ENCODE measurements at places on chromosomes 12 and 14.

DNA sequence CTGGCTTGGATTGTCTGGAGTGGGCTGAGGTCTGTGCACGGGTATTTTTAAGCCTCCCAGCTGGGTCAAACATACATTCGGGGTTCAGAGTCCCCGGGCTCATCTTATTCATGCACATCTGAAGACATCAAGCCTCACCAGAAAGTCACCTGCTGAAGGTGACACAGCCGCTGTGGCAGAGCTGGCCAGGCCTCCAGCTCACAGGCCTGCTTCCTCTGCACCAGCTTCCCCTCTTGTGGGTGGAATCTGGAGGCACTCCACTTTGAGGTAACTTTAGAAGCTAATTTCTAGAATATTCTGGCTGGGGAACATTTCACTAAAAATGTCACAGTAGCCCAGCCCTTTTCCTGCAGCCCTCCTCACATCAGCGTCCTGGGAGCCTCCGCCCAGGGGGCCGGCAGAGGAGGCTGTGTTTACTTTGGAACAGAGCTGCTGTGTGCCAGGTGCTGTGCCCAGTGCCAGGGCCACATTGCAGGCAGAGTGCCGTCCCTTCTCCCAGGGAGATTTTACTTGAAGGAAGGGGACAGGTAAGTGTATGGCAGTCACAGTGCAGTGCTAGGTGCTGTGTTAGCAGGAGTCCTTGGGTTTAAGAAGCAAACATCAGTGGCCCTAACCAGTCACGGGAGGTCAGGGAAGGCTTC lies 62.2 kb downstream of the TSPAN11 start:
- DNase-seq, result no peak

- DNase-seq, result peak; percentile 17
These were observed 14.3 kb upstream of the PIP4K2C start for GRCh38 chr12:57576613-57577160.

- no peak for DNase-seq
These were observed 344.0 kb upstream of the PRICKLE1 start for GRCh38 chr12:42933461-42934081.

- DNase-seq, result peak; percentile 10
These were observed 121.7 kb upstream of the NOVA1 start for GRCh38 chr14:26719514-26719913.

- DNase-seq, result no peak
These were observed 63.7 kb upstream of the RASSF8 start for GRCh38 chr12:25894759-25895158.

GRCh38 chr12:6929466-6930452 lies 2.0 kb downstream of the ATN1 start:
- DNase-seq, result no peak

DNA sequence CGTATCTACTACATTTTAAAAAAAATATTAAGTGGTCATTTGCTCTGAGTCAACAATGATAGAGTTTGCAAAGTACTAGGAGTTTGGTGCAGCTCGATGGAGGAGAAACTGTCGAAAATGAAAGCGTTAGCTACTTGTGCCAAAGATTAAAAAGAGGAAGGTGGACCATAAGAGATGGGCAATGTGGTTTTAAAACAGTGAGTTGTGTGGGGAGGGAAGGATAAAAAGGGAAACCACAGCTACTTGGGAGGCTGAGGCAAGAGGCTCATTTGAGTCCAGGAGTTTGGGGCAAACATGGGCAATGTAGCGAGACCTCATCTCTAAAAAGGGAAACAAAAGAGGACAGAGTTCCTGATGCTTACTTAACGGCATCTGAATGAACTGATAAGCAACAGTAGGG lies 18.2 kb upstream of the STRAP start:
- no peak for DNase-seq

DNA sequence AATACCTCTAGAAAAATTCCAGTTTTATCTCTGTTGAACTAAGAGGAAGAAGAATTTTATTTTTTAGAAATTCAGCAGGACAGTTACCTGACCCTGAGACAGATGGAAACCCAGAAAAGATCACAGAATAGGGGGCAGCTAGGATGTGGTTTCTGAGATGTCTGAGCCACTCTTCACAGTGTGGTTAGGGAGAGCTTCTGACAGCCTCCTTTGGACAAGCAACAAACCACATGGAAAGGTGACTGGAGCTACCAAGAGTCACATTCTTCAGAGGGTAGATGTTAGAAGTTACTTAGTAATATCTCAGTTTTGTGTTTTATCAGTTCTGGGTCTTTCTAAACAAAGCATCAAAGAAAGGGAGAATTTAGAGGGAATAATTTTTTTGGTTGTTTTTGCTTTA lies 117.3 kb upstream of the NAP1L1 start:
- peak; percentile 57 for DNase-seq

- DNase-seq, result no peak
These were observed 52.8 kb downstream of the STXBP6 start for GRCh38 chr14:24996930-24997725.

- DNase-seq, result no peak
These were observed 275.9 kb downstream of the TMEM132C start for GRCh38 chr12:128542844-128543243.

DNA sequence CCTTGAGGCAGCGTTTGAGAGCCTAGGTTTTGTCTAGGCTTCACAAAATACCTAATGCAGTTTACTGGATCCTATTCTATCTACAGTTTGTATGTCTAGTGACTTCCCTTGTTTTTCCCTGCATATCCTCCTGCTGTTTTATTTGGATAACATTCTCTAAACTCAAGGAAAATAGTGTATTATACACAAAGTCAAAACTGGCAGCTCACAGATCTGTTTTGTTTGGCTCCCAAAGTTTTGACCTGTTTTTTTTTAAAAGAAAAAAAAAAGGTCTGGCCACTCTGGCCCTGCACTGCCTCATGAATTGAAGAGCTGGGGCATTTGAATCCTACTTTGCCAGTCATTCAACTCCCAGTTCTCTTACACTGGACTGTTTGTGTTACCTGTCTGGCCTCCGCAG lies 155.3 kb downstream of the KICS2 start:
- DNase-seq, result no peak

DNA sequence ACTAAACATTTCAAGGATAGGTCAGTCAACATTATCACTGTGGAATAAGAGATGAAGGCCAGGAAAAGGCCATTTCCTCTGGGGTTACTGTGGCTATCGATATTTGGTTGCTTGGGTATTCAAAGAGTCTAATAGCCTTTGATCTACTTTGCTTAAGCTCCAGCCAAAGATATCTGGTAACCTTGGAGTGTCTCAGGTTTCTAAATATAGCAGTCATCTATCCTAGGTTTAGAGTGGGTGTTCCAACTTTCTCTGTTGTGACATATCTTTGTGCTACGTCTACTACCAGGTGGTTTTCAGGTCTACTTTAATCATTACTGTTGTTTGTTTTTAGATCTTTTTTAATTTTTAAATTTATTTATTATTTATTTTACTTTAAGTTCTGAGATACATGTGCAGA lies 42.4 kb downstream of the RDH12 start:
- no peak for DNase-seq

GRCh38 chr14:74838166-74838565 lies 37.8 kb downstream of the PROX2 start:
- DNase-seq, result peak; percentile 8

- DNase-seq, result peak; percentile 47
These were observed 124.9 kb upstream of the ATXN7L3B start for GRCh38 chr12:74412606-74413230.

DNA sequence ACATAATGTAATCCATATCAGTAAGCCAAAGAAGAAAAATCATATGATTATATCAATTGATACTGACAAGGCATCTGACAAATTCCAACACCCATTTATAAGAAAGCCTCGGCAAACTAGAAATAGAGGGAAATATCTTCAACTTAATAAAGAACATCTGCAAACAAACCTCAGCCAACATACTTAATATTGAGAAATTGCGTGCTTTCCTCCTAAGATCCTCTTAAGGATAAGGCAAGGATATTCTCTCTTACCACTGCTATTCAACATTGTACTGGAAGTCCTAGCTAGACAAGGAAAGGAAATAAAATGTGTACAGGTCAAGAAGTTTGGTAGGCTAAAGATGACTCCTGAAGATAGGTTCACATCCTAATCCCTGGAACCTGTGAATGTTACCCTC lies 115.9 kb downstream of the DERA start:
- no peak for DNase-seq

- peak; percentile 26 for DNase-seq
These were observed 70.2 kb upstream of the NCOR2 start for GRCh38 chr12:124637581-124637981.

DNA sequence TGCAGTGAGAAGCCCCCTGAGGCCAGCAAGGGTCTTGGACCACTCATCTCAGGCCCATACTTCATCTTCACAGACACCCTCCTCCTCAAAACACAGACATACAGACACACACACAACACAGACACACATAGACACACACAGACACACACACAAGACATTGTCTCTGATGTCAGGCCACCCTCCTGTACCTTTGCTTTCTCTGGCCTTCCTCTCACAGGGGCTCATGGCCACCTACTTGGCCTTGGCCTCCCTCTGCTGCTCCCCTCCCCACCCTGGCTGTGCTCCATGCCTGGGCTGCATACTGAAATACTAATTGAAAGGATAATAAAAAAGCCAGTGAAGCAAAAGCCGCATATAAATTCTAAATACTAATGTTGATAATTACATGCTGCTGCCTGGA lies 1.6 kb upstream of the SYNDIG1L start:
- DNase-seq, result no peak

DNA sequence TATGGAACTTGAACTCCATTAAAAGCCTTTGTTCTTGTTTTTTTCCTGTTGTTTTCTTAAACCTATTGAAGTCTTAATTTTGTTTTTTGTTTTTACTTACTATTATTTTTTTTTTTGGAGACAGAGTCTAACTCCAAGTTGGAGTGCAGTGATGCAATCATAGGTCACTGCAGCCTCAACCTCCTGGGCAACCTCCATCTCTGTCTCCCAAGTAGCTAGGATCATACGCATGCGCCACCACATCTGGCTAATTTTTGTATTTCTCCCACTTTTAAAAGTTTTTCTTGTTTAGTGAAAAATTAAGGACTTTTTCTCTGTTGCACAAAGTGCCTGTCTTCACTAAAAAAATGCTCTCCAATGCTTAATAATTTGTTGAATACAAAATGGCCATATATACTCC lies 76.2 kb downstream of the SCN8A start:
- no peak for DNase-seq

DNA sequence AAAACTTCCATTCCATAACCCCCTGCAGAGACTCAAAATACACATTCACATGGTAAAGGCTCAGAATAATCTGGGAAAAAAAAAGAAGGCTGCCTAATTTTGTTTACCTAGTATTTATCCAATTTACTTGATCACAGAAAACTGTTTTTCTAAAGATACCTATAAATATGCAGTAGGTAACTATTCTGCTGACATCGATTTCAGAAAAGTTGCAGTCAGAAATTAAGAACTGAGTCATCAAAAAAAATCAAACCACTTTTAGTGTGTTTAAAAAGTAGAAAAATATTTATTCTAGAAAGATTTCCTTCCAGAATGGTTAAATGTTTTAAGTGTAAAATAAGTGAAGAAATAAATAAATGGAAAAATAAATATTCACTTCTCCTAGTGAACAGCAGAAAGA lies 254.5 kb upstream of the CAND1 start:
- no peak for DNase-seq

- no peak for DNase-seq
These were observed 50.6 kb downstream of the PPP2R5C start for GRCh38 chr14:101812071-101812470.

DNA sequence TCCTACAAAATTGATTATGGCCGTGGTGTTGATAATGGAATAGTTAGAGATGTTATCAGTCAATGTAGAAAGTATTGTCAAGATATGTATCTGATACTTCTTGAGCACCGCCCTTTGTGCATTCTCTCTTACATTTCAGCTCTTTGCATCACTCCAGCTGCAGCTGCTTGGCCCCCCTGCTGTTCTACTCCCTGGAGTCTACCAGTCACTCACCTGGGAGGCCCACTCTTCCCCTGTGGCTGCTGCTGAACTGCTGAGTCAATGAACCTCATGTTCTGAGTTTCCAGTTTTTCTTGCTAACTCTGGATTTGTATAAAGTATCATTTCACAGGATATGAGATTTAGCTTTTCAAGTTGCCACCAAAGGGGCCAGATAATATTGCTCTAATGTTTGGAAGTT lies 312.8 kb upstream of the SLC16A7 start:
- no peak for DNase-seq

- no peak for DNase-seq
These were observed 10.7 kb downstream of the SCARB1 start for GRCh38 chr12:124852911-124853427.

- DNase-seq, result peak; percentile 44
These were observed 2.1 kb downstream of the PNMA1 start for GRCh38 chr14:73712071-73712506.

DNA sequence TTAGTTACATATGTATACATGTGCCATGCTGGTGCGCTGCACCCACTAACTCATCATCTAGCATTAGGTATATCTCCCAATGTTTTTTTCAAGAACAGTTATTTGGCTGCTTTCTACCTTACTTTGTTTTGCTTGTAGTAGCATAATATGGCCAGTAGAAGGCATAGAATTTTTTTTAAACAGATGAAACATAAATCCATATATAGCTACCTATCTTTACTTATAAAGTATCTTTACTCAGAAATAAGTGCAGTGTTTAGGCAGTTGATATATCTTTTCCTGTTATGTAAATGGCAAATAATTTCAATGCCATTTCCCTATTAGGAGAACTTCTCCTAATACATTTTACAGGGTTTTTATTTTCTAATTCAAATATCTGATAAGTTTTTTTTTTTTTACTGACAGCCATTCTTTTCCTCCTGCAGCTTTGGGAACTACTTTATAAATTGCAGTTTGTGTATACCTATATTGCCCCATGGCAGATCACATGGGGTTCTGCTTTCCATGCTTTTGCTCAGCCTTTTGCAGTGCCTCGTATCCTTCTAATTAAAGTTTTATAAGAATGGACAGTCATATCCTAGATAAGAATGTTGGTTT lies 143.1 kb downstream of the PCNX1 start:
- peak; percentile 52 for DNase-seq

DNA sequence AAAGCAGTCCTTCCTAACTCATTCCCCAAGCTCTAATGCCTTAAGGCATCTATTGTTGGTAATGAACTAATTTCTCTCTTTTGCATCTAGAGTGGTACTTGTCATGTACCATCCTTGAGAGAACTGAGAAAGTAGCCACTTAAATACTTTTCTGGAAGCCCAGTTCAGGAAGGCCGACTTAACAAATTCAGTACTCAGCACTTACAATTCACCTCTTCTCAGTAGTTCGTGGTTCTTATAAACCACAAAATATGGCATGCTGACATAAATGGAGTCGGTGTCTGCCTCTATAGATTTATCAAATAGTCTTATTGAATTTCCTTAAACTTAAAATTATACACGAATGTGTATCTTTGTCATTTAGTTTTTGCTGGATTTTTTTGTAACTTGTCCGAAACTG lies 9.4 kb upstream of the COCH start:
- no peak for DNase-seq

Measured in ELR (cell line).